ENCODE measurements at places on chromosomes 7 and 10.

DNA sequence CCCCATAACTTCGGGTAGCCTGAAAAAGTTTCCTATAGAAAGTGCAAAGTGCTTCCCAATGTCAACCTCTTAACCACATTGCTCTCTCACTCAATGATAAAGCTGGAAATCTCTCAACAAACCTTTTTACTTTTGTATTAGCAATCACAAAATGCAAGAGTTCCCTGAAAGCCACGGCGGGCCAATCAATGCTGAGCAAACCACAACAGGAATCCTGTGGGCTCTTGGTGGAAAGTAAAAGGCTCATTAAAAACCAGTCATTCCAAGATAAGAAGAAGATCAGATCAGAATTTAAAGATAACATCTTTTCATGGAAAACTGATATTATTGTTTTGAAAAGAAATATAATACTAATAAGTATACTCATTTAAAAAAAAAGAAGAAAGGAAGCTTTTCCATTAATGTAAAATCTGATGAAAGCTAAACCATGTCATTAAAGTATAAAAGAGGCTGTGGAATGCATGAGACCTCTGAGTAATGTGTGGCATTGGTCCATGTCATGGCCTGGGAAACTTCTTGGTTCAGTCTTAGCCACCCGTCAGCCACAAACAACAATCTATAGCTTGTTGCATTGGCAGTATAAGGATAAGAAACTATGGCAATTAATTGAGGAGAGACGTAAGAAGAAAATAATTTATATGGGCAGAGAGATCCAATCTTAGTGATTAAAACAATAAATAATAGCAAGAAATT, 1066.1 kb upstream of the SORCS1 start:
- no peak for DNase-seq

- no peak for DNase-seq
Measured at GRCh38 chr10:116690356-116691322, 51.7 kb downstream of the HSPA12A start.

GRCh38 chr7:102908676-102909075, 4.1 kb upstream of the LRRC17 start:
- no peak for DNase-seq

DNA sequence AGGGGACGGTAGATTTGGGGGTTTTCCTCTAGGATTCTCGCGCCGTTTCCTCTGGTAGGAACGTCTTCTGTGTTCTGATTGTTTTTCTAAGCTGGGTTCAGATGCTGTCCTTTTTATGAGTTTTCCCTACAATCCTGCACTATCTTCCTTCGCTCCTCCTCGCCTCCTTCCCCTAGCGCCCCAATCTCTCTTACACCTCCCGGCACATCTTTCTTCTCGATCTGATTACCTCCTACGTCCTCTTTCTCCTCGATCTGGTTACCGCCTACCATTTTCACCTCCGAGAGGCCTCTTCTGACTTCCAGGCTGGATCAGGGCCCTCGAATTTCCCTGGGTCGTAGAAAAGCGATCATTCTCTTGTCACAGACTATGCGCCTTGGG, 413 bp downstream of the BUD31 start:
- DNase-seq, result no peak

DNA sequence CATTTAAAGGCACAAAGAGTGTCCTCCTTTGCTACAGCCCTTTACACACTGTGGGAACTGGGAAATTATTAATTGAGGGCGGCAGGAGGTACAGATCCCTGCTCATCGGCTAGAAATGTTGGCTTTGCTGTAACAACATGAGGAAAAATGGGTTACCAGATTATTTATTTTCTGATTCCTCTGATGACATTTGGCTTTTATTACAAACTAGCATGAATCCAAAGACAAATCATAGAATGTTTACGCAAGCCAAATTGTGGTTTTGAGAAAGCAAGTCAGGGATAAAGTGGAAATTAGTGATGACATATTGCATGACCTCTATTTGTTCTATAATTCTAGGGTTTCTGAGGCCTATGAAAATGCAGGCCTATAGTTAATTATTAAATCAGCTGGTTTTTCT, 126.1 kb upstream of the TMEM196 start:
- no peak for DNase-seq

DNA sequence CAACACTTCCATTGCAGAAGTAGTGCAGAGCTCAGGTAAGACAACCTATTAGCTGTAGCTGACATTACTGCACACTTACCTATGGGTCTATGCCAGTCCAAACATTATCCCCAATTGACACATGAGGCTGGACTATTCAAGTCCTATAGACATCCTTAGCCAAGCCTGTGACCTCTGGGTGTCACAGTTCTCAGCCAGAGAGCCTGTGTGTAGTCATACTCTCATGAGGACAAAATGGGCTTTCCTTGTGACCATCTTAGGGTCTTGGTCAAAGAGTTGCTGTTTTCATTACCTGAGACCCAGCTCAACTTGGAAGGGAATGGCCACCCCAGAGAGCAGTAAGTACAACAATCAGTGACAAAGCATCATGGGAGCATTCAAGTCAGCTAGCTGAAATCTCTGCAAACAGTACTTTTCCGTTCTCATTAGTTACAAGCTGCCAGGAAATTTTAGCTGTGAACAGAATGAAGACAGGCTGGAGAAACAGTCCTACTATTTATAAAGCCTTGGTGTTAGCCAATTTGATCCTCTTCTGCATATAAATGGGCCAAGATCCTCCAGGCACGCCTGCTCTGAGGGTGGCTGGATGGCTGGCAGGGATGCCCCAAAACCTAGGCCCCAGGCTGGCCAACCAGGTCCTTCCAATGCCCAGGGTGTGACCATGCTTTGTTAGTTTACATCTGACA, 44.3 kb downstream of the NUDCD3 start:
- no peak for DNase-seq

DNA sequence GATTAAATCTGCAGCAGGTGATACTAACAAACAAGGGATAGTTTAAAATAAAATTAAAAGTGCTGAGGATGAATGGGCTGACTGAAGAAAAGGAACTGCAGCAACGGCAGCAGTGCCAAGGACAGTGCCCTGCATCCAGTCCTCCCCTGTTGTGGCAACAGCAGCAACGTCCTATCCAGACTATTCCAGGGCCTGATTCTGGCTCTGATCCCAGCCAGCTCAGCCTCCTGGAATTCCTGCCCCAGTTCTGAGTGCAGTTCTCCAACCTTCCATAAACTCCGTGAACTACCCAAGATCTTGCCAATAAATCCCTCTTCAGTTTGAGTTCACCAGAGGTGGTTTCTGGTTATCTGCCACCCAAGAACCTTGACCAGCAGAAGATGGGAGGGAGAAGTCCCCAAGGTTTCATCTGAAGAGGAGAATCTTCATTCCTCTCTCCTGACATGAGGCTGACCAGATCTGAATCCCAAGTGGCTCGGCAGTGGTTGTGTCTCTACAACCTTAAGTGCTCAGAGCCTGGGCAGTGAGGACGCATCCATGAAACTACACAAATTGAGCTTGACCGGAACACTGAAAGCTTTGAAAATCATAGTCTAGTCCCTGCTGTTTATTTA, 115.8 kb downstream of the SORBS1 start:
- no peak for DNase-seq

GRCh38 chr10:34255035-34255434, 560.1 kb downstream of the PARD3 start:
- no peak for DNase-seq

All from T-helper 22 cell (primary cell).